NCI-H69 (cell line): ENCODE measurements at places on chromosomes 3 and 15.
A peak's percentile ranks its signal among the peaks of the same experiment; 100 is the strongest.

GRCh38 chr3:160473221-160473620, 23.6 kb upstream of the TRIM59 start:
- DNase-seq = no peak

DNA sequence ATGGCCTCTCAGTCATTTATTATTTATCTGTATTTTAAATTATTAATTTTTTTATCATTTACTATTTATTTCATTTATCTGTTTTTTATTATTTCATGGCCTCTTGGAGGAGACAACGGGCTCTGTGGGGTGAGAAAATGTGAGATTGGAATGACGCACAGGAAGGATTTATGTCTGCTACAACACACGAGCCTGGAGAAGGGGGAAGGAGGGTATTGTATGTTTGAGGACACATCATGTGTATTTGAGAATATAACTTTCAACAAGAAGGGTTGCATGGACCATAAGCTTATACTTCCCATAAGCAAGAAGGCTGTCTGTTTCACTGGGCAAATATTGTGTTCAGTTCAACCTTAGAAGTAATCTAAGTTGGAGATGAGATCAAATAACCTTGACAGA, 31.7 kb downstream of the LSM3 start:
- DNase-seq = no peak

GRCh38 chr15:56052395-56053045, 59.1 kb upstream of the NEDD4 start:
- peak; percentile 77 for DNase-seq

DNA sequence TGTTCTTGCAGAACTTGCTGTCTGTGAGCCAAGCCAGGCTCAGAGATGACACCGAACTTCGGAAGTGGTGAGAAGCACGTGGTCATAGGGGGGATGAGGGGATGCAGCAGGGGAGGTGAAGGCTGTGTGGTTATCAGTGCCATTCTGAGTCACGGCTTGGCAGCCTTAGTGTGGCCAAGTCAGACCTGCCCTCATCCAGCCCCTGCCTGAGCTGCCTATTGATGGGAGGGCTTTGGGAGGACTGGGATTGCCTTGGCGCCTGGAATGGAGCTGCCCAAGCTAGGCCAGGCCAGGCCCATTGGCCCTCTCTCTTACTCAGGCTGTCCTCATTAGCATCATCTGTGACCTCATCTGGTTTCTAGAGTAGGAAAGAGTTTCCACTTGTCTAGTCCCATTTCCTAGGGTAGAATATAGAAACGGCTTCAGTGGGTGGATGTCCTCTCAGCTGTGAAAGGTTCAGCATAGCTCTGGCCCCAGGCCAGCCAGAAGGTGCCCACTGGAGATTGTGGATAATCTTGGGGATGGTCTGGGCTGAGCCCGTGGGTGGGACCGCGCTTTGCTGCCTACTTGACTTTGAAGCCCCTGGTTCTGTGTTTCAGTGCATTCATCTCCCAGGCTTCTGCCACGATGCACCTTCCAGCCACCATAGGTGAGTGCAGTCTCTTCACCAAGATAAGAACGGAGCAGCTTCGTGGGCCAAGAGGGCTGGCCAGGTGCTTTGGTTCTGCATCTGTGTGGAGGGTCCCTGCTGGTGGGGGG, 7.2 kb downstream of the FAH start:
- no peak for DNase-seq

DNA sequence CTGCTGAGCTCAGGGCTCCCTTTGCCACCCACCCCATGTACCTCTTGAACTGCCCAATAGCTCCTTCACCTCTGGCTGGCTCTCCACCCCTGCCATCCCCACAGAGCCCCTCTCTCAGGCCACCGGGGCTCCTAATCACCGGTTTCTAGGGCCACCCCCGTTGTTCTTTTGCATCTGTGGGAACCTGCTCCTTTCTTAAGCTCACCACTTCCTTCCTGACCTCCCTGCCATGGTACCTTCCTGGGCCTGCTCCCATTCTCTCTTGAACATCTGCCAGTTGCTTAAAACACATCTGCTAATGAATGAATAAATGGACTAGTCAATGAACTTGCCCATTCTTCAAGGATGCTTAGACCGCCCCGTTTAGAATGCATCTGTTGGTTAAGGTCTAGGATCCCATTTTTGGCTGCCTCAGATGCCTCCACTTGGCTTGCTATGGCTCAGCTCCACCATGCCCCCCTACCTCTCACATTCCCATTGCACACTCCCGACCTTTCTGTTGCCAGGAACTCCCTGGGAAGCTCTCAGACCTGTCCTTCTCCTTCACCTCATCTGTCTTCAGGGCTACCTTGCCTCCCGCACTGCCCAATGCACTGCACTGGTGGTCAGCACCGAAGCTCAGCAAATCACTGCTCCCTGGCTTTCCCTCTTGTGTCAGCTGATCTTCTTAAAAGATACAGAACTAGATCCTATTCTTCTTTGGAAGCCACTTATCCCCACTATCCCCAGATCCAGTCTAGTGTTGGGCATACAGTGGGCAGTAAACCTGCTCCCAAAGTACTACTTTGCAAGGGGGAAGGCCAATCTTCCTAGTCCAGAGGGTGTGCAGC, 9.1 kb downstream of the AMOTL2 start:
- no peak for DNase-seq

- DNase-seq = peak; percentile 82
Measured at GRCh38 chr3:55608301-55608937, 121.3 kb upstream of the WNT5A start.
